ENCODE measurements at places on chromosomes 12 and 14. TPM values are rescaled to one million over a fixed set of nuclear protein-coding genes. Genes with fewer than 3 reads are reported as not detected.
A peak's percentile ranks its signal among the peaks of the same experiment; 100 is the strongest.

Gene AMIGO2
- total RNA-seq: 21.2 TPM

Gene CDC42BPB
- 64.0 TPM for total RNA-seq

Gene ITGB7
- total RNA-seq: not detected

Gene TDRD9
- 6.5 TPM for total RNA-seq

Gene NANOG
- total RNA-seq: not detected

Gene LRRC10
- total RNA-seq: not detected

- no peak for DNase-seq
Observed at GRCh38 chr14:104774453-104775072, 21.0 kb downstream of the AKT1 start.

GRCh38 chr12:51922762-51923505 is 15.6 kb downstream of the ACVRL1 start:
- no peak for DNase-seq

DNA sequence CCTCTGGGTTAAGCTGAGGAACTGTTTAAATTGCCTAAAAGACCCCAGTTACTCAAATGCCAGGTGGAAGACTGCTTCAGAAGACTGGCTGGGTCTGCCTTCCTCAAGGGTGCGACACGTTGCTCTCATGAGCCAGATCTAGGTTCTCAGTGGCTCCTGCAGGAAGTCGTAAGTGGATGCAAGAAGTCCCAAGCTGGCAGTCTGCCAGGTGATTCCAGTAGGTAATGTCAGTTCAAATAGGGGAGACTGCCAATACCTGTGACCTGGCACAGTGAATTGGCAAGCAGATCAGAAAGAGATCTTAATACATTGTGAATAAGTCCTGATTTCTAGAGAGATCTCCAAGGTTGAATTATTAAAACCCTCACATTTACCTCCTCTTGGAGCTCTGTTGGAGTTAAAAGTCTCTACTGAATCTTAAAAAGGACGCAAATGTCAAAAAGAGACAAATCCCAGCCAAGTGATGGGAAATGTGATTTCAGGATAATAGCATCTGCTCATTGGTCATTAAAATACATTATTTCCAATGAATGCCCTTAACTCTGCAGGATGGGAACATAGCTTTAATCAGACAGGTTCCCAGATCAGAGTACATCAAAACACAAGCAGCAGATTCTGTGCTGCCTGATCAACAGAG is 98.8 kb upstream of the FRMD6 start:
- no peak for DNase-seq

- no peak for DNase-seq
Observed at GRCh38 chr14:56422221-56422620, 157.4 kb upstream of the TMEM260 start.

DNA sequence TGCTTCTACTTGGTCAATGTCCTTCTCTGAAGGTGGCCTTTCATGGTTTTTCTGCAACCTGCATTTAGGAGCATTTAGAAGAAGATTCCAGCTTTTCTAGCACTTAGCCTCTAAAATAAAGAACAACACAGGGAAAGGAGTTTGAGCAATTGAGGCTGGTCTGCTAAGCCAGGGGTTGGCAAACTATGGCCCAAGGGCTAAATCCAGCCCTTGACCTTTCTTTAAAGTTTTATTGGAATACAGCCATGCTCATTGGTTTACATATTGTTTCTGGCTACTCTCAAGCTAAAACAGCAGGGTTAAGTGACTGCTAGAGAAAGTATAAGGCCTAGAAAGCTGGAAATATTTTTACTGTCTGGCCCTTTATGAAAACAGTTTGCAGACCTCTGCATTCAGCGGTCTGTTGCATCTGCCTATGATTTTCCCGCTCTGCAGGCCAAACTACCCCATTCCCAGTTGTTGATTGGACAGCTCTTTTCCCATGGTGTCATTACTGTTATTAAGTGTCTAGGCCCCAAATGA is 39.3 kb downstream of the SPRING1 start:
- no peak for DNase-seq

GRCh38 chr14:51093371-51094281 is 1.3 kb downstream of the TRIM9 start:
- DNase-seq: peak; percentile 50

- no peak for DNase-seq
Observed at GRCh38 chr14:52412426-52412825, 98.3 kb downstream of the PTGER2 start.

GRCh38 chr12:27902651-27903050 is 69.9 kb downstream of the PTHLH start:
- no peak for DNase-seq

- no peak for DNase-seq
Observed at GRCh38 chr12:47383942-47384341, 304.2 kb upstream of the AMIGO2 start.

GRCh38 chr14:58341152-58341748 is 42.9 kb downstream of the ARID4A start:
- DNase-seq: no peak

DNA sequence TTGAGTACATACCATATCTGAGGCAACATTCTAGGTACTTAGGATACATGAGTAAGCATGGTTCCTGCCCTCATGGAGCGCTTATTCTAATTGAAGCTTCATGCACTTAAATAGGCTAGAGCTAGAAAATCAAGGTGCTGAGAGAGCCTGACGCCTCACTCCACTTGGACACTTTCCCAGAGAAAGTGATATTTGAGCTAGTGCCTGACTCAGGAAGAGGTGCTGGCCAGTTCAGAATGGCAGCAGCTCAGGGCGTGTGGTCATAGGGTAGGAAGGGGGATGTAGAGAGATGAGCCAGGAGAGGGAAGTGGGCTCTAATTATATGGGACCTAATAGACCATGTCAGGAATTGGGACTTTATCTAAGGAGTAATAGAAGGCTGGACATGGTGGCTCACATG is 33.3 kb downstream of the TULP3 start:
- DNase-seq: no peak

DNA sequence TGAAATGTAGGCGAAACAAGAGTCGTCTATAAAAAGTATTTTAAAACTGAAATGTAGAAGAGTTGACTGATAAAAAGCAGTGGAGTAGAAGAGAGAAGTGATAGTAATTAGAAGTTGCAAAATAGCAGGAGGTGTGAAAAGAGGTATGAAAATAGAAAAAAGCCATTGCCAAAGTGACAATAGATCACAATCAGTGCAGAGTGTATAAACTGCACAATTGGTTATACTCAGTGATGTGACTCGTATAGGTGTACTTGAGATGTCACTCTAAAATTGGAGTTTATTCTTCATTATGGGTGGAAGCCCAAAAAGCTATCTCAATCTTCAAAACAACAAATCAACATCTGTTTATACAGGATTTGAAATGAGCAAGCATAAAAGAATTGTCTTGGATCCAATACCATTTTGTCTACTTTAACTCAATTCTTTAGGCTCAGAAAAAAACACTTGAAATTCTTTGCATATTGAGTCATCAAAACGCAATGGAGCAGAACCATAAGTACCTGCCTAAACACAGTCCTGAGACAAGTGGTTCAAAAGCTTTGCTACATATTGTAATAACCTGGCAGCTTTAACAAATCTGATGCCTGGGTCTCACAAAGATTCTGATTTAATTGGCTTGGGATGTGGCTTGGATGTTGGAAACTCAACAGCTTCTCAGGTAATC is 8.8 kb downstream of the IKBIP start:
- DNase-seq: no peak

GRCh38 chr12:32052212-32052713 is 54.4 kb upstream of the BICD1 start:
- no peak for DNase-seq

- DNase-seq: no peak
Observed at GRCh38 chr14:53570411-53571387, 385.9 kb downstream of the BMP4 start.

GRCh38 chr14:43765474-43765873 is 741.6 kb downstream of the FSCB start:
- DNase-seq: no peak

GRCh38 chr12:6367065-6367968 is 8.0 kb downstream of the SCNN1A start:
- DNase-seq: no peak
